NCI-H1694 (cell line): ENCODE measurements at places on chromosomes 12 and 14.
A peak's percentile ranks its signal among the peaks of the same experiment; 100 is the strongest.

- no peak for DNase-seq
These were observed 579.1 kb downstream of the SLC16A7 start for GRCh38 chr12:60174941-60175340.

- DNase-seq, result no peak
These were observed at the start of gene TPH2 for GRCh38 chr12:71938728-71939385. TPH2 (plus strand) TSS chr12:71938845; CDS start chr12:71938987, 142 bp downstream.

GRCh38 chr12:52495389-52495788 lies 2.3 kb upstream of the KRT6A start:
- DNase-seq, result peak; percentile 69

DNA sequence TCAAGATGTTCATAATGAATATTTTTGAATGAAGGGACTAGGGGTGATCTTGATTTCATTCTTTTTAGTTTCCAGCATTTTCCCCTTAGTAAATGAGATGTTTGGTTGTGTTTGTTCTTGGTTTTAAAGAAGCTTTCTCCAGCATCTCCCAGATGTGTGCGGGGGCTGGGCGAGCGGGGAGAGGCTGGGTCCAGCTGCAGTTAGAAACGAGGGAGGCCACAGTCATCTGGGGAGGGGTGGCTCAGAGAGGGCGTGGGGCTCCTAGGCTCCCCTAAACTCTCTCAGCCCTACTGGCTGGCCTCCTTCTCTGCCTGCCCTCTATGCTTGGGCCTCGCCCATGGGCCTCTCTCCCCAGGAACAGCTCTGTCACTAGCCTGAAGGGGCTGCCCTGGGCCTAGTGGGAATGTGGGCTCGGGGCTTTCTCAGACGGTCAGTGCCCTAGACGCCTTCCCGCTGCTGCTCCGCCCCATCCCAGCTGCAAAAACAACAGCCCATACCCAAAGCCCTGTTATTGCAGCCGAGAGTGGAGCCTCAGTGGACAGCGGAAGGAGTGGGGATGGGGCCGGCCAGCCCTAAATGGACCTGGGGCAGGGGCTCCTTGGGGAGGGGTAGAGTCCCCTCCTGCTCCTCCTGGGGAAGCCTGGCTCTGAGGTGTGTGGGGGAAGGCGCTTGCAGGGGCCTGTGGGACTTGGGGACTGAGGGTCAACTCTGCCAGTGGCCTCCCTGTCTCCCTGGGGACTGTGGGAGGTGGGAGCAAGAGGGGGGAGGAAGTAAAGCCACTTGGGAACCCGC lies 18.3 kb upstream of the EIF2B2 start:
- DNase-seq, result no peak

GRCh38 chr14:91220581-91221000 lies 23.9 kb downstream of the GPR68 start:
- DNase-seq, result peak; percentile 98

- DNase-seq, result no peak
These were observed 39.5 kb upstream of the DUSP6 start for GRCh38 chr12:89391726-89392336.

- DNase-seq, result no peak
These were observed 67.0 kb downstream of the SYT1 start for GRCh38 chr12:78931466-78931990.

- DNase-seq, result no peak
These were observed 99.2 kb upstream of the TBX3 start for GRCh38 chr12:114783089-114783618.

DNA sequence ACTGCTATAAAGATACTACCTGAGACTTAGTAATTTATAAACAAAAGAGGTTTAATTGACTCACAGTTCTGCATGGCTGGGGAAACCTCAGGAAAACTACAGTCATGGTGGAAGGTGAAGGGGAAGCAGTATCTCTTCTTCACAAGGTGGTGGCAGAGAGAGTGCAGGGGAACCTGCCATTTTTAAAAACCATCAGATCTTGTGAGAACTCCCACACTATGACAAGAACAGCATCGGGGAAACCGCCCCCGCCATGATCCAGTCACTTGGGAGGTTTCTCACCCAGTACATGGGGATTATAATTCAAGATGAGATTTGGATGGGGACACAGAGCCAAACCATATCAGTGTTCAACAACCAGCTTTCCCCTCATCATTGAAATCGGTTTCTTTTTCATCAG lies 49.9 kb downstream of the AEBP2 start:
- no peak for DNase-seq

GRCh38 chr14:104318558-104319490 lies 180.4 kb downstream of the KIF26A start:
- no peak for DNase-seq

DNA sequence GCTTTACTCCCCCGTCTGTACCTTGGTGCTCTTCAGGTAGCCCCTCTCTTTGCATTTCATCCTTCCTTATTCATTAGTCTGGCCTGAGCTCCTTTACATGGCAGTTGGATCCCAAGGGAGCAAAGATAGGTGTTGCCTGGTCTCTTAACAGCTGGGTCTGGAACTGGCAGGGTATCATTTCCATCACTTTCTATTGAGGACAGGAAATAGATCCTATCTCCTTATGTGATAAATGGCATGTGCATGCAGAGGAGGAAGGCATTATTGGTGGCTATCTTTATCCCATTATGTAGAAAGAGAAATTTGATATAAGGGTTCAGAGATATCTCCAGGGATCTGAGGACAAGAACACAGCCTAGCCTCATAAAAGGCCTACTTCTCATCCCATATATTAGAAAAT lies 54.6 kb upstream of the OAS1 start:
- DNase-seq, result no peak

GRCh38 chr14:32055175-32055574 lies 21.9 kb upstream of the ARHGAP5 start:
- no peak for DNase-seq

GRCh38 chr12:23803540-23803939 lies 145.9 kb downstream of the SOX5 start:
- DNase-seq, result no peak

DNA sequence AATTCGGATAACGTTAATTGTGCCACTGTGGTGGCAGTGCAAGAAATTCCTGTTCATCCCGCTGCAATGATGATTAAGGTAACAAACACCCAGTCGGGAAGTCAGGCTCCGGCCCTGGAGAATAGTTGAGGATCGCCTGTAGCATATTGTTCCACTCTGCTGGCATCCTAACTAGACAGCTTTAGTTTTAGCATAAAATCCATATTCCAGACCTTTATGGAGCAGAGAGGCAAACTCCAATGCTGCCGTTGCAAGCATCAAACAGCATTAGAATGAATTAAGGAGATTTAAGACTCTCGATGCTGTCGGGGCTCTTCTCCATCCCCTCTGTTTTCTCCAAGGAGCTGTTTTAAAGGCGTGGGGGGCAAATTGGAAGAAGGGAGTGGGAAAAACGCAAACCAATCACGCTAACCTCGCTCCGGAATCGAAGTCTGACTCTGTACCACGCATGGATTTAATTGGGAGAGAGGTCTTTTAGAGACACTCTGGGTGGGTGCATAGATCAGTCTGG lies 660.4 kb downstream of the VRK1 start:
- no peak for DNase-seq

DNA sequence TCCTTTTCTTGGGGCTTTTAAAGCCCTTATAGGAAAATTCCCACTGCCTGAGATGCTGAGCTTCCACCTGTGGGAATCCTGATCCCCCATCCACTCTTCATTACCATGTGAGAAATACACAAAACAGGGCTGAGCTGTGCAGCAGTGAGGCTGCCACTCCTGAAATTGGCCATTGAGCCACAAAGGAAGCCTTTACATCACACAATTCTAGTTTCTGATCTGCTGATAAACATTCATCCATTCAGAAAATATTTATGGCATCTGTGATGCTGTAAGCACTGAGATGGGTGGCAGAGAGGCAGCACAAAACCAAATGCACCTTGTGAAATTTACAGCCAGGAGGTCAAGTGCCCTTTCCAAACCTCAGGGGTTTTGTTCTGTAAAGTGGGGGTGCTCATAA lies 26.2 kb upstream of the CMKLR1 start:
- no peak for DNase-seq

DNA sequence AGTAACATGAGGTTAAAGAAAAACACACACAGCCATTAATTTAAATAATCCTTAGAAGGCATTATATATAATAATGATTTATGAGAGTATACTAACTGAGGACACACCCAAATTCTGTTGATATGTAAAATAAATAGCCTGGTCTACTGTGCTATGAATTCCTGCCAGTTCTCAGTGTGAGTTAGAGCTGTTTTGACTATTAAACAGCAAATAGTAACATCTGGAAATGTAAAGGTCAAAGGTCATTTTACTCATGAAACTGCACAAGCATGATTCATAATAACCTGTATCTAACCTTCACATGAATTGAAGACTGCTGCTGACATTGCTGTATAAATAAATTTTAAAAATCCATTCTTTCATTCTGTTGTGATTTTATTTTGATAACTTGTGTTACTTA lies 966.7 kb downstream of the SLC6A15 start:
- DNase-seq, result no peak

GRCh38 chr12:109535231-109535862 lies 38.0 kb downstream of the MMAB start:
- no peak for DNase-seq

- DNase-seq, result no peak
These were observed 105.4 kb downstream of the SRGAP1 start for GRCh38 chr12:63949902-63950301.

DNA sequence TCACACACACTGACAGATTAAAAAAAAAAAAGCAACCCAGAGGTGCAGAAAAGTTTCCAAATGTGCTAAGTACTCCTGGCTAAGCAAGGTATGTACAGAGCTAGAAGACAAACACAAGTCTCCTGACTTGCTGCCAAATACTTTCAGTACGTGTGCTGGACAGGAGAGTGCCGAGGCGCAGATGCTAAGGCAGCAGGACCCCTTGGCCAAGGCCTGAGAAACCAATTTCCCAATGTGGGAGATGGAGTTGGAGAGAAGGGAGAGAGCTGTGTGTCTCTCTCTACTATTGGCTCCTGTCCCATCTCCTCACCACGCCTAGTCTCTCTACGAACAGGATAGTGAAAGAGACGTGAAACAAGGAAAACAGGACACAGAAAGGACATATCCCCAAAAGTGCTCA lies 5.3 kb downstream of the SPRYD3 start:
- no peak for DNase-seq

DNA sequence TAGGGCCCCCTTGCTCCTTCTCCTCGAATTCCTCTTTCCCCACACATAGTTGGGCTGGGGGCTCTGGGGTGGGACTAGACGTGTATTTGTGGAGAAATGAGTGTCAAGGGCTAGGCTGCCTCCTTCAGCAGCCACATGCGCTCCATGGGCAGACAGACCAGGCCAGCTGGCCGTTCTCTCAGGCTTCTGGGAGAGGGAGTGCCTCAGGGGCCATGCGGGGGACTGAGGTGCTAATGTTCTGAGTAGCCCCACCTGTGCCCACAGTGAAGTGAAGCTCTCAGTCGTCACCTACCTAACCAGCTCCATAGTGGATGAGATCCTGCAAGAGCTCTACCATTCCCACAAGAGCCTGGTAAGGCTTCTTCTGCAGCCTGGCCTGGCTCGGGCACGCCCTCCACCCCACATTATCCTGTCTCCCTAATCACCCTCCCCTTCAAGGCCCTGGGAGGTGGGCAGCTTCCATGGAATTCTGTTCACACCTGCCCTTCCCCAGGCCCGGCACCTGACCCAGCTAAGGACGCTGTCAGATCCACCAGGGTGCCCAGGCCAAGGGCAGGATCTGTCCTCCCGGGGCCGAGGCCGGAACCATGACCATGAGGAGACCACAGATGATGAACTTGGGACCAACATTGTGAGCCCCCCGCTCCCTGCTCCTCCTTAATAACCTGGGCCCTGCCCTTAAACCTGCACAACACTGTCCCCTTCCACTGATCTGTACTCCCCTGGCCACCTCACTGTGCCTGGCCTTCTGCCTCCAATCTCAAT lies 9.0 kb upstream of the CPNE6 start:
- no peak for DNase-seq

DNA sequence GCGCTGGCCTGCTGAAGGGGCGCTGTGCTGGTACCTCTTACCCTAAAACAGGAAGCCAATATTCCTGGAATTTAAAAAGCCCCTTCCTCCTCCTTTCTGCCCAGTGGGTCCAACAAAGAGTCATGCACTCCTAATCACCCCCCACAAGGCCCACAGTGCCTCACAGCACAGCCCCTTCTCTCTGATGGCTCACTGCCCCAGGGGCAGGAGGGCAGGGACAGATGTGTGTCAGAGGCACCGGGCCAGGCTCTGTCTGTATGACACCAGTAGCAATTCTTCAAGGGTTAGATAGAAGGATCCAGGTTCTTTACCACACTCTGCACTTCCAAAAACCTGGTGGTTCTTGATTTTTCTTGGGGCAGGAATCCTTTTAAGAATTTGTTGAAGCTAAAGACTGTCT lies 8.9 kb downstream of the MYH6 start:
- DNase-seq, result no peak

DNA sequence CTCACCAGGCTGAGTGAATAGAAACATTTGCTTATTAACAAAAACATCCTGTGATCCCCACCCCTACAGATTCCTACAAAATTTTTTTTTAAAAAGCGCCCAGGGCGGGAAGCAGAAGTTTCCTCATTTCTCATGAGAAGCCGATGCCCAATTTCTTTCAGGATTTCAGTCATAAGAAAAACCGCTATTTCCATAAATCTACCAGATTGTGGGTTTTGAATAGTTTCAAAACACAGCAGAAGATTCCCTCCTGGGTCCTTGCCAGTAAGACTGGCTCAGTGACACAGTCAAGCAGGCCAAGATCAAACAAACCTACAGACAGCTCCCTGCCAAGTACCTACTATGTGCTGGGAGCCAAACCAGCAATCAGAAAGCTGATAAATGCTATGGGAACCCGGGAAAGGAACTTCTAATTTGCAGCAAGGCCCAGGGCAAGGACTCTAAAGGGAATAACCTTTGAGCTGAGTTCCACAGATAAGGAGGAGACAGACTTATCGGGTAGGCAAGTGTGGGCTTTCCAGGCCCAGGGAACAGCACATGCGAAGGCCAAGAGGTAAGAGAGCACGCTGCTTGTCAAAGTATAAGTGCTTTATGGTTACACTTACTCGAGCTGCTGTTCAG lies 68.7 kb downstream of the CCDC88C start:
- DNase-seq, result no peak

DNA sequence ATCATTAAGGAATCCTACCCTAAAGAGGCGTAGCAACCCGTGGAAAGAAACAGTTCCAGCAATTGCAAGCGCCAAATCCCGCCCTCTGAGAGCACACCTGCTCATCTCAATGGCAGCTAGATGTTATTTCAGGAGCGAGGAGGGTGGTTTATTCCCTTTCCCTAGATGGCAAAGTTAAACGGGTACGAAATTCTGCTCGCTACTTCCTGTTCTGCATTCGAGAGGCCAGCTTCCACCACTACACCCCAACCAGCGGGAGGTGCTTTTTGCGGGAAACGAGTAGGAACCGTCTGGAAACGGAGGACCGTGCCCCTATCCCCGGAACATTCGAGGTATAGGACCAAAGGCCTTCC lies 536 bp downstream of the VPS29 start:
- peak; percentile 1 for DNase-seq

- DNase-seq, result no peak
These were observed 58.9 kb downstream of the USP15 start for GRCh38 chr12:62319058-62319457.

DNA sequence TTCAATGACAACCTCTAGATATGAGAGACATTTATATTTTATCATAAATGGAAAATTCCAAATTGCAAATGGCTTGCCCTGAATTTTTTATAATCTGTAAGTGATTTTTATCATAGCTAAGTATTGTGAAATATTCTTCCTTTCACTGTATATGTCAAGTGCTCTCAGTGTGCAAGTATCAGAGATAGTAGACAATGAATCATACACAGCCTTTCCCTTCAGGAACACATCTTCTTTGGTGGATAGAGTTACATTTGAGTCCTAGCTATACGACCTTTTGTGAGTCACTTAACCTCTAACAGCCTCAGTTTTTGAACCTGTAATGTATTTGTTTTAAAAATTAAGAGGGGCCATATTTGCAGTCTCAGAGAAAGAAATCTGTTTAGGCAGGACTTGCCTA lies 350.7 kb upstream of the SEL1L start:
- DNase-seq, result no peak
